DND-41 (cell line): ENCODE measurements at places on chromosomes 2 and 18.
A peak's percentile ranks its signal among the peaks of the same experiment; 100 is the strongest.

DNA sequence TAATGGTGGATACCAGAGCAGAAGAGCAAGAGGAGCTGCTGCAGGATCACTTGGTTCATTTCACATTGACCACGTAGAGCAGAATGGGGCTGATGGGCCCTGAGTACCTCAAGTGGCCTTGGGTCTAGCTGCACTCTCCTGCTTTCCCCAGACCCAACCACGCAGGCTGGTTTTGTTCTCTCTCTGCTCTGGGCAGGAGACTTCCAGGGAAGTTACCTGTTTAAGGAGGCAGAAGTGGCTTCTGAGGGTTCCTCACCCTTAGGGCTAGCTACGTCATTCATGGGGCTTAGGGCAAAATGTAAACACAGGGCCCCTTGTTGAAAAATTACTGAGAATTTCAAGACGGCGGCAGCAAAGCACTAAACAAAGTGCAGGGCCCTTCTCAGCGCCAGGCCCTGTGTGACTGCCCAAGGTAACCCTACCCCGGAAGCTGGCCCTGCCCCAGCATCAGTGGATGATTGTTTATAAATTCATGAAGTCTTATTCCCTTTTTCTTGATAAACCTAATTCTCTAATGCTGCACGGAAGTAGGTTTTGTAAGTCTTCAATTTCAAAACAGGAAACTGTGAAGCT is 75.9 kb downstream of the TMEM182 start:
- H3K4me1 ChIP-seq = no peaks in the 10 kb centered on the region
- no peak for DNase-seq
- no peaks in the 10 kb centered on the region for H3K27me3 ChIP-seq
- H3K27ac ChIP-seq = no peak overlapping the region
- no peaks in the 10 kb centered on the region for H3K36me3 ChIP-seq

- no peak overlapping the region for H3K27ac ChIP-seq
- H3K4me1 ChIP-seq = no peaks in the 10 kb centered on the region
- no peak for DNase-seq
- no peaks in the 10 kb centered on the region for H3K36me3 ChIP-seq
- no peak overlapping the region for H3K4me3 ChIP-seq
Observed at GRCh38 chr2:66897181-66897580, 462.3 kb downstream of the MEIS1 start.

DNA sequence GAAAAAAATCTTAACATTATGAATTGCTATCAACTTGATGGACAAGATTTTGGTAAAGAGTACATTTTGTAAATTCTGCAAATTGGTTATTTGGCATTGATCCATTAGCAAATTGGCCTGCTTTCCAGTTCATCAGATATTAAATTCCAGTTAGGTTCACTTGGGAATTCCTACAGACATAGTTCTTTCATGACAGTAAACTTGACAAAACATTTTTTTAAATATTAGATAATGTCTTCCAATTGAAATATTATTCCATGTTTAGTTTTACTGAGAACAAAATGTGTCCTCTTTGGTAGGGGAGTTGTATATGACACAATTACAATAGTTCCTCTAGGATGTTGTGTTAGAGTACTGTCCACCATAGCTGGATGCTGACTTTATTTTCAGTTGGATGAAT is 141.9 kb downstream of the LCLAT1 start:
- H3K27me3 ChIP-seq = no peaks in the 10 kb centered on the region
- no peak overlapping the region for H3K4me3 ChIP-seq
- no peak overlapping the region for H3K27ac ChIP-seq
- no peaks in the 10 kb centered on the region for H3K4me1 ChIP-seq
- DNase-seq = no peak
- H3K36me3 ChIP-seq = no peaks in the 10 kb centered on the region

- peaks cover 31% of the 10 kb centered on the region for H3K4me1 ChIP-seq
- H3K27ac ChIP-seq = no peak overlapping the region
- H3K27me3 ChIP-seq = no peaks in the 10 kb centered on the region
- no peak overlapping the region for H3K4me3 ChIP-seq
Observed at GRCh38 chr18:58668897-58669296, 2.4 kb upstream of the MALT1 start.

DNA sequence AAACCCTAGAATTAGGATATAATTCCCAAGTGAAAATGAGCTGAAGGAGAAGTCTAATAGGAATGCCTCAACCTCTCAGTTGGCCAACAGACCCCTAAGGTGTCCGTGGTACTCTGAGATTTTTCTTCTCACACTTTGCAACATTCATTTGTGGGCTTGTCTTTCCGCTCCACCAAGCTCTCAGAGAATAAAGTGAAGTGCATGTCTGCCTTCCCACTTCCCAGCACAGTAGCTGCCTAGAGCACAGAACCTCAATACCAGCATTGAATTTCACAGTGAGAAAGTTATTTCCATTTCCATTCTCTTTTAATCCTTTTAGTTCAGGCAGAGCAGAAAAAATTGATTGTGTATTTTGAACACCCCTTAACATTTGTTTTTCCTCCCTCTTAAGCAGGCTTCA is 451.8 kb downstream of the TGIF1 start:
- H3K27ac ChIP-seq = no peak overlapping the region
- H3K4me1 ChIP-seq = no peaks in the 10 kb centered on the region
- H3K4me3 ChIP-seq = no peak overlapping the region
- no peak for DNase-seq

DNA sequence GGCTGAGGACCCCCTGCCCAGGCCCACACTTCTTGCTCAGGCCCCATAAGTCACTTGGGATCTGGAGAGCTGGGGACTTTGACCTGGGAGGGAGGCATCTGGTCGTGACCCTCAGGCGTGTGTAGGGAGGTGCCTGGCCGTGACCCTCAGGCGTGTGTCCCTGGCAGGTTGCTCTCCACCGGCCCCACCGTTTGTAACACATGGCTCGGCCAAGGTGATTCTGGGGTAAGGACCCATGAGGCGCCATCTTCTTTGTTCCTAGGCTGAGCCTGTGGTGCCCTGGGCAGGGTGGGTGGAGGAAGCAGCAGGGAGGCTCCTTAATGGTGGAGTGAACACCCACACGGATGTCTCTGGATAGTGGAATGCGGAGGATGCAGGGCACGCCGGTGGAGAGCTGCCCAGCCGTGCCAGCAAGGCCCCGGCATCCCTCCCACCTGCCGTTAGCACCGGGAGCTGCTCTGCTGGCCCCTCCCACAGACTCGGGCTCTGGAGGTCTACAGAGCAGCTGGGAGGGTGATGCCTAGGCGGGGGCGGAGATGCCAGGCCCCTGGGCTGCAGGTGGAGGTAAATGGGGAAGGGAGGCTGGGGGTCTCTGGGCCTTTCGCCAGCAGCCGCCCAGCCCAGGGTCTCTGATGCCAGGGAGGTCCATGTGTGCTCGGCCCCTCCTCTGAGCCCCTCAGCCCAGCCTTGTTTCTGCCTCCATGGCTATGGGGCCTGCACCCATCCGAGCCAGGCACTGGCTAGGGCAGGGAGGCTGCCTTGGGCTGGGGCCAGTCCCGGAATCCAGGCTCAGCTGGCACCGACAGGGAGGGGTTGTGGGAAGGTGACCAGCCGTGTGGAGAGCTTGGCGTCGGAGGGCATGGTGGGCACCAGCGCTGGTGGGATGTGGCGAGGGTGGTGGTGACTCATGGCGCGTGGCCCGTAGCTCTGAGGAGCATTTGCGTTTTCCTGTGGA is 1.1 kb upstream of the GAL3ST2 start:
- H3K27ac ChIP-seq = no peak overlapping the region
- no peaks in the 10 kb centered on the region for H3K4me1 ChIP-seq
- H3K4me3 ChIP-seq = no peak overlapping the region
- H3K27me3 ChIP-seq = no peaks in the 10 kb centered on the region

GRCh38 chr2:197209742-197210408 is 100.7 kb downstream of the ANKRD44 start:
- no peaks in the 10 kb centered on the region for H3K36me3 ChIP-seq
- H3K27ac ChIP-seq = peak overlapping the region; percentile 0; the same call in 1 of the 2 replicates
- H3K4me1 ChIP-seq = peaks cover 51% of the 10 kb centered on the region
- DNase-seq = no peak

- peaks cover 34% of the 10 kb centered on the region for H3K4me1 ChIP-seq
- no peak overlapping the region for H3K4me3 ChIP-seq
- DNase-seq = no peak
- no peaks in the 10 kb centered on the region for H3K36me3 ChIP-seq
Observed at GRCh38 chr2:160651416-160652200, 158.0 kb upstream of the RBMS1 start.

DNA sequence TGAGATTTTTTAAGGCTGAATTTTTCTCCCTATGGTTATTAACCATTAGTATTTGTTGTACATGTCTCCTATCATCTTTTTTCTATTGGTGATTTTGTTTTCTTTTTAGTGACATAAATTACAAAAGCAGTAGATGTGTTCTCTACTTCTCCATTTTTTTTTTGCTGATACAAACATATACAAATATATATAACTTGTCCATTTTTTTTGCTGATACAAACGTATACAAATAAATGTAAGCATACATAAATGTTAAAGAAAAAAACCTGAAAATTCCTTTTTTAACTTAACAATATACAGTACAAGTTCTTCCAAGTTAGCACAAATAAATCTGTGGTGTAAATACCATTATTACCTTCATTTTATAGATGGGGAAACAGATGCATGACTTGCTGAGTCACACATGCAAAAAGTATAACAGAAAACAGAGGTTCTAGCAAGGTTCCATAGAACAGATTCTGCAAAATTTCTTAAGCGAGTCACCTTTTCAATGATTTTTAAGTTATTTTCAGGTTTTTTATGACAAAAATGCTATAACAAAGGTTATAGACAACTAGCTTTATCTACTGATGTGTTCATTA is 2.1 kb downstream of the MSGN1 start:
- H3K27me3 ChIP-seq = peaks cover 8% of the 10 kb centered on the region
- DNase-seq = no peak
- no peak overlapping the region for H3K27ac ChIP-seq

- no peak overlapping the region for H3K27ac ChIP-seq
- no peak for DNase-seq
- no peaks in the 10 kb centered on the region for H3K4me1 ChIP-seq
- no peak overlapping the region for H3K4me3 ChIP-seq
- H3K27me3 ChIP-seq = peaks cover 21% of the 10 kb centered on the region
- H3K36me3 ChIP-seq = no peaks in the 10 kb centered on the region
Observed at GRCh38 chr18:57086163-57086562, 60.7 kb upstream of the BOD1L2 start.

DNA sequence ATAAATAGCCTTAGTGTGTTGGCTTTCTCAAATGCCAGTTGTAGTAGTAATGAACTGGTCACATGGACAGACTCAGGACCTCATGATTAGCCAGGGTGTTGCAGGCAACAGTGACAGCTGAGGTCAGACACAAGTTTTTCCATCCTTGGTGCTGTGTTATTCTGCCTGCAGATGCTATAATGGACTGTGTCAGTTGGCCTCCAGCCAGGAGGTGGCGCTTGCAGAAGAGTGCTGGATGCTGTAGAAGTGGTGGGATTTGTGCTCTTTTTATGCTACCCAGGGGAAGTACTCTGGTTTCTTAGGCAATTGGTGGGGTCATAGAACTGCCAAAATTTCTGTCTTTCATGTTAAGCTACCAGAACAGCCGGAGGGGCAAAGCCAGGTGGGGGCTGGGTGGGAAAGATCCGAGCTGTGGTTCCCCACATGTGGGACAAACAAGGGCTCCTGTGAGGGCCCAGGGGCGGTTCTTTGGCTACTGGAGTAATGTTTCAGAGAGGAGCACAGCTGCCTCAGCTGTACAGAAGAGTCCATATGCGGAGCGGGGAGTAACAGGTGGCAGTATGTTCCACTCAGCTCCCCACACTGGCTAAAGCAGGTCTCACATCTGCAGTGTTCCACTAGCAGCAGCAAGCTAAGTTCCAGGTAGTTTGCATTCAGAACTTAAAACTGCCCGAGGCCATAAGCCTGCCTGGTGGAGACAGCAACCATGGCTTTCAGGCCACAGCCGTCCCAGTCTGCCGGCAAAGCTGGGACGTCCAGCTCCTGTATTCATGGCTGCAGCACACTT is 104.4 kb downstream of the GULP1 start:
- H3K27me3 ChIP-seq = no peaks in the 10 kb centered on the region
- DNase-seq = peak; percentile 6
- no peak overlapping the region for H3K27ac ChIP-seq
- no peak overlapping the region for H3K4me3 ChIP-seq

DNA sequence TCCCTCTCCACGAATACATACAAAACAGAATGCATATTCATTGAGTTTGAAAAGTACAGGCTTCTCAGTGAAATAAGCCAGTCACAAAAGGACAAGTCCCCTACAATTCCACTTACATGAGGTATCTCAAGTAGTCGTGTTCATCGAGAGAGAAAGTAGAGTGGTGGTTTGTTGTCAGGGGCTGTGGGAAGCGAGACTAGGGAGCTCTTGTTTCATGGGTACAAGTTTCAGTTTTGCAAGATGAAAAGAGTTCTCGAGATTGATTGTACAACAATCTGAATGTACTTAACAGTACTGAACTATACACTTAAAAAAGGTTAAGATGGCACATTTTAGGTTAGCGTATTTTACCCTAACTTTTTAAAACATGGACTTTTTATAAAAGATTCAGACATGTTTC is 71.5 kb upstream of the TTC39C start:
- no peaks in the 10 kb centered on the region for H3K27me3 ChIP-seq
- no peak overlapping the region for H3K27ac ChIP-seq
- H3K4me1 ChIP-seq = peaks cover 5% of the 10 kb centered on the region
- no peak for DNase-seq
- no peak overlapping the region for H3K4me3 ChIP-seq

DNA sequence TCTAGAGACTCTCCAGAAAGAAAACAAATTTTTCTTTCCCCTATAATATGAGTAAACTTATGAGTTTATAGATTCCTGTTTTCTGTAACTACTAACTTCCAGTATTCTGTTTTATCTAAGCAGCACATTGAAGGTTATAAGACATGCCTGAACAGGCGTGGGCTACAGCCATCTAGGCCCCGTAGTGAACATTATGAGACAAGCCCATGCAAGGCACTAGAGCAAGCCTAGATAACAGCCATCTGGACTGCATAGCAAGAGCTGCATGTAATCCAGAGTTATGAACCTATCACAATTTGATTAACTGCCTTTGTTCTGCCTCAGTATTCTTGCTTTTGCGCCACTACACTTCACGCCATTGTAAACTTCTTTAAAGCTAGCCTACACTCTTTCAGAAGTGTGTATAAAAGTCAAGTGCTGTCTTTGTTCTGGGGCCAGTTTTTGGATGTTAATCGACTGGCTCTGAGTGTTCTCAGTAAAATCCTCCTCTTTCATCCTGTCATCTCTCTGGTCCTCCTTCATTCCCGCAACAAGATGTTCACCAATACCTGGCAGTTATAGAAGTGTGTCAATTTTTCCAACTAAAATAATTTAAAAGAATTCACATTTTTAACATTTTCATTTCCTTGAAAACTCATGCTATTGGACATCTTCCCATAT is 3.0 kb upstream of the SULT1C3 start:
- no peaks in the 10 kb centered on the region for H3K36me3 ChIP-seq
- DNase-seq = no peak
- no peaks in the 10 kb centered on the region for H3K27me3 ChIP-seq
- H3K27ac ChIP-seq = no peak overlapping the region
- H3K4me3 ChIP-seq = no peak overlapping the region

GRCh38 chr2:28341208-28341891 is 51.3 kb upstream of the FOSL2 start:
- no peaks in the 10 kb centered on the region for H3K27me3 ChIP-seq
- no peak overlapping the region for H3K27ac ChIP-seq
- H3K36me3 ChIP-seq = no peaks in the 10 kb centered on the region
- DNase-seq = no peak
- H3K4me3 ChIP-seq = no peak overlapping the region
